ENCODE measurements at places on chromosomes 7 and 10.

GRCh38 chr7:602341-603141, 82.9 kb upstream of the PDGFA start:
- no peak for DNase-seq

GRCh38 chr7:18558910-18559309, 63.4 kb downstream of the HDAC9 start:
- no peak for DNase-seq

GRCh38 chr7:78463039-78463438, 664.5 kb downstream of the PHTF2 start:
- no peak for DNase-seq

DNA sequence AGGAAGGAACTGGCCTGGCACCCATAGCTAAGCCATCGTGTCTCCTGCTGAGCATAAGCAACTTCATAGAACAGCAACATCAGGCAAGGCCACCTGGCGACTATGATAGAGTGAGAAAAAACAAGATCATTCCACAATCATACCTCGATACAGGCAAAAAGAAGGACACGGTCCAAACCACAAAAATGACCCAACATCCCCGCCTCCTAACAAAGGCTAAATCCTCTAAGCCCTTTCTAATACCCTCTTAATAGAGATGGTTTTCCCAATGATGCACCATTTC, 40.2 kb upstream of the SVOPL start:
- no peak for DNase-seq

DNA sequence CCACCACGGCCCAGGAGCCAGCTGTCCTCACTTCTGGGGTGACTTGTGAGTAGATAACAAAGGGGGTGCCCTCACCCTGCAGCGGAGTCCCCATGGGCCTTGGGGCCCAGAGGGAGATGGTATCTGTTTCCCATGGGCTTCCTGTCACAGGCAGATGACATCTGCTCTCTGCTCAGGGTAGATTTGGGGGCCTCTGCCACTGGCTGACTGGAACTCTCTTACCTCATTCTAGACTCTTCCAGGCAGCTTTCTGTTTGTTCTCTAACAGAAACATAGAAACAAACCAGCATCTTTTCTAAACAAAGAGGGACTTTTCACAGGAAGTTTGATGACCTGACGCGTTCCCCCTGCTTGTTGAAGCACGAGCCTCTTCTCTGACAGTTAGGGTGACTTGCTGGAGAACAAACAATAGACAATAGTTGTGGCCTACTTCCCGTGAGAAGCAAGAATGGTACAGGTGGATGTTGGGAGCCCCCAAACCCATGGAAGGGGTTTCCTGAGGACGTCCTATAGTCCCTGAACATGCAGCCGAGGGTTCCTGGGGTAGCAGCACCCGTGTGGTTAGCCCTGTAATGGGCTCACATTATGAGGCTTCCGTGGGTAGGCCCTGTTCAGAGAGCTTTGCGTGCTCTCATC, 61.6 kb downstream of the GRK5 start:
- peak; percentile 92 for DNase-seq

GRCh38 chr10:119095640-119096039, 8.3 kb upstream of the DENND10 start:
- DNase-seq = no peak

DNA sequence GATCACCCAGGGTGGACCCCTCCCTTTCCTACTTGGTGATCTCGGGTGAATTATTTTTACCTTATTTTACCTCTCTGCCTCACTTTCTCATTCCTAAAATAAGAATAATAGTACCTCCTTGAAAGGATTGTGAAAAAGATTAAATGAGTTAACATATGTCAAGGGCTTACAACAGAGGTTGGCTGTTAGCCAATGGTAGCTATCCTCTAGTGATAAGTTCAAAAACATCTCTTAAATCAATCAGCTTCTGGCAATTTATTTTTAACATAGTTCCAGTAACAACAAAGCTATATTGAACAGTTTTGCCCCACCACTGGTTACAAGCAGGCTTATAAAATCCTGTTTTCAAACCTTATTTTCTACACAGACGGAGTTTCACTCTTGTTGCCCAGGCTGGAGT, 45.4 kb downstream of the TMEM168 start:
- DNase-seq = no peak

DNA sequence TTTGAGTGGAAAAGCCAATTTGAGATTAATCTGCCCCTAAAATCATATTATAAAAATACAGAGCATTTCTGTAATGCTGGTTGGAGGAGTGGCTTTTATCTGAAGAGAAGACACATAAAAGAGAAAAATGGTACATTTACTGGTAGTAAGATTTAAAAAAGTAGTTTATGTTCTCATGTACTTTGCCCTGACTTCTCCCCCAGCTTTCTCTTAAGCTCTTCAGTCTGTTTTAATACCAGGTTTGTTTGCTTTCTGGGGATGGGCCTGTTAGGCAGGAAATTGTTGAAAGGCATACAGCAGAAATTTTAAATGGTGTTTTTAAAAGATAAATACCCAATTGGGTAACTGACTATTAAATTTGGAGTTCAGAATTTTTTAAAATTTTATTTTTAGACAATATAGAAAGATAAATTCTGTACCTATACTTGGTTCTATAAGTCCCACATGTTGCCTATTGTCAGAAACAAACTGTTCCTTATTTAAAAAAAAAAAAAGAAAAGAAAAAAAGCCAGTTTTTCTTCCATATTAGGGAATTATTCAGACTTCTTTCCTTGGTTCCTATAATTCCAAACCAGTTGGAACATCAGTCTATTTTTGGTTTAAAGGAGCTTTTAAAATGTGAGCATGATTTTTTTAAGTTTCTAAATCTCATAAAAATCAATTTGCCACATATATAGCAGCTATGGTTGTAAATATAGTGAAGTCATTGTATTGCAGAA, 136.6 kb downstream of the ARID5B start:
- no peak for DNase-seq

DNA sequence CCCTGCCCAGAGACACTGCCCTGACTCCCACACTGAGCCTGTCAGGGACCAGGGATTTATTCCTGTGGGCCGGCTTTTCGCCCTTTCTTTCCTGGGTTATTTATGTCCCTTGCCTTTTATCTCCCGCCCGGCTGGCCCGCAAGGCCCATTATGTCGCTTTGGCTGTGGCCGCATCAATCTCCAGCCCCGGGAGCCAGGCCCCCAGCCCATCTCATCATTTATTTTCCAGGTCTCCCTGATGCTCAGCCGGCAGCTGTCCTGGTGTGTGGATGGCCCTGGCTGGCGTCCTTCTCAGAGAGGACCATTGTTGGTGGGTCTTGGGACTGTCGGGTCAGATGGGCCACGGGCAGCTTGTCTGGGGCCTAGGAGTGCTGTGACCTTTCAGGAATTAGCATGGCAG, 82.3 kb downstream of the FAM241B start:
- no peak for DNase-seq

DNA sequence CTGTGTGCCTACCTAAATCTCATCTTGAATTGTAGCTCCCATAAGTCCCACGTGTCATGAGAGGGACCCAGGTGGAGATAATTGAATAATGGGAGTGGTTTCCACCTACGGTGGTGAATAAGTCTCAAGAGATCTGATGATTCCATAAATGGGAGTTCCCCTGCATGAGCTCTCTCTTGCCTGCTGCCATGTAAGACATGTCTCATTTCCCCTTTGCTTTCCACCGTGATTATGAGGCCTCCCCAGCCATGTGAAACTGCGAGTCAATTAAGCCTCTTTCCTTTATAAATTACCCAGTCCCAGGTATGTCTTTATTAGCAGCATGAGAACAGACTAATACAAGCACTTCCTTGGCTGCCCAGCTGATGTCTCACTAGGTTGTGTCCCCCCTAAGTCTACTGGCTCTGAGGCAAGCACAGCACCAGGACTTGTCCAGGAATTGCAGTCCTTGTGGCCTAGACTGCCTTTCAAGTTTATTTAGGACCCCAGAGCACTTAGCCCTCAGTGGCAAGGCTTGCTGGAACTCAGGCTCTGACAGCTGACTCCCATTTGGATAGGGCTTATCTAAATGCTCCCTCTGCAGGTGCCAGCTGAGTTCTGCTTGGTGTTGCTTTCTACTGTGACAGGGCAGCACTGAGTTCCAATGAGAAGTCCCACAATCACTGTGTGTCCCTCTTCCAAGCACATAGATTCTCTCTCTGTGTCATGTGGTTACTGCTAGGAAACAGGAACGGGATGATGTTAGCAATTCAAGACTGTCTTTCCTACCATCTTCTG, 59.0 kb upstream of the TAS2R16 start:
- no peak for DNase-seq

DNA sequence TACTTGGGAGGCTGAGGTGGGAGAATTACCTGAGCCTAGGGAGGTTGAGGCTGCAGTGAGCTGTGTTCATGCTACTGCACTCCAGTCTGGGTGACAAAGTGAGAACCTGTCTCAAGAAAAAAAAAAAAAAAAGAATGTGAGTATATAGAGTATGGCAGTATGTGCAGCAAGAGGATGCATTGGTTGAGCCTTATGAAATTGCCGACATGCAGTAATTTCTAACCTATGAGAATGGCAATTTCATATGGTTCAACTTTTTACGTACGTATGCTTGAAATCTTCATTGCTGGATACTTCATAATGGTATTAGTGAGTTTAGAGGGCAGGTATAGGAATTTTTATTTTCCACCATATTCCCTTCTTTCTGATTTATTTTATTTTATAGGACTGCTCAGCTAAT, 4.6 kb upstream of the FAM133B start:
- DNase-seq = no peak

- no peak for DNase-seq
These were observed 21.5 kb upstream of the CALD1 start for GRCh38 chr7:134757938-134758337.

DNA sequence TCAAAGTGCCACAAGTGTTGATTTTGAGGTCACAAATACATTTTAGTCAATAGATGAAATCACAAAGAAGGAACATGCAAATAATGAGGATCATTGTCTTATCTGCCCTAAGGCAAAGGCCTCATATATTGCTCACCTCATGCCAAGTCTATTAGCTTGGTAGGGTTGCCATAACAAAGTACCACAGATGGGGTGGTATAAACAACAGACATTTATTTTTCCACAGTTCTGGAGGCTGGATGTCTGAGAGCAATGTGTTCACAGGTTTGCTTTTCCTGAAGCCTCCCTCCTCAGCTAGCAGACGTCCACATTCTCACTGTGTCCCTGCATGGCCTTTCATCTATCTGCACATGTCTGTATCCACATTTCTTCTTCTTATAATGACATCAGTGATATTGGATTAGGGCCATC, 59.6 kb downstream of the RELN start:
- no peak for DNase-seq

DNA sequence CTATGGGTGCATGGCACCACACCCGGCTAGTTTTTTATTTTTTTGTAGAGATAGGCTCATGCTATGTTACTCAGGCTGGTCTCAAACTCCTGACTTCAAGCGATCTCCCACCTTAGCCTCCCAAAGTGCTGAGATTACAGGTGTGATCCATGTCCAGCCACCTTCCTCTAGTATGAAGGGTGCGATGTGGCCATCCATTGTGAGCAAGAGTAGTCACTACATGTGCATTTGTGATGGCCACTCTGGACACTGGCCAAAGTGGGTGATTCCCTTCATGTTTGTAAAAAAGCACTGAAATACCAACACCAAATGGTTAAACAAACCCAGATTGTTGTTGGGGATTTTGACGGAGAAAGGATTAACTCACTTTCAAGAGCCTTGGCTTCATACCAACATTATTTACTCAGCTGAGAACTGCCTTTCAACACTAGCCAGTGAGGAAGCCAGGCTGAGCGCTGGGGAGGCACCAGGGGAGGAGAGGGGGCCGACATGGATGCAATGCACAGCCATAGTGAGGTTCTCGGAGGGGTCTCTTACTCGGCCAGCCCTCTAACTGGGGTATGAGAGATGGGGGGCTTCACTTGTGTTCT, 198.1 kb upstream of the LYZL2 start:
- no peak for DNase-seq

GRCh38 chr7:13540429-13540828, 449.0 kb downstream of the ETV1 start:
- no peak for DNase-seq

- DNase-seq = no peak
These were observed 3.0 kb upstream of the HOXA1 start for GRCh38 chr7:27098578-27099451.

All from CD4-positive, alpha-beta memory T cell (primary cell).